Liver (tissue), 10 donors: ENCODE measurements at places on chromosomes 12 and 14. TPM values are rescaled to one million over a fixed set of nuclear protein-coding genes. Genes with fewer than 3 reads are reported as not detected.
A peak's percentile ranks its signal among the peaks of the same experiment; 100 is the strongest.

MUCL1 gene
- not detected for total RNA-seq

KLHL28 gene
- total RNA-seq, result 7.9 TPM

IL23A gene
- not detected for total RNA-seq

KERA gene
- total RNA-seq, result not detected

DNA sequence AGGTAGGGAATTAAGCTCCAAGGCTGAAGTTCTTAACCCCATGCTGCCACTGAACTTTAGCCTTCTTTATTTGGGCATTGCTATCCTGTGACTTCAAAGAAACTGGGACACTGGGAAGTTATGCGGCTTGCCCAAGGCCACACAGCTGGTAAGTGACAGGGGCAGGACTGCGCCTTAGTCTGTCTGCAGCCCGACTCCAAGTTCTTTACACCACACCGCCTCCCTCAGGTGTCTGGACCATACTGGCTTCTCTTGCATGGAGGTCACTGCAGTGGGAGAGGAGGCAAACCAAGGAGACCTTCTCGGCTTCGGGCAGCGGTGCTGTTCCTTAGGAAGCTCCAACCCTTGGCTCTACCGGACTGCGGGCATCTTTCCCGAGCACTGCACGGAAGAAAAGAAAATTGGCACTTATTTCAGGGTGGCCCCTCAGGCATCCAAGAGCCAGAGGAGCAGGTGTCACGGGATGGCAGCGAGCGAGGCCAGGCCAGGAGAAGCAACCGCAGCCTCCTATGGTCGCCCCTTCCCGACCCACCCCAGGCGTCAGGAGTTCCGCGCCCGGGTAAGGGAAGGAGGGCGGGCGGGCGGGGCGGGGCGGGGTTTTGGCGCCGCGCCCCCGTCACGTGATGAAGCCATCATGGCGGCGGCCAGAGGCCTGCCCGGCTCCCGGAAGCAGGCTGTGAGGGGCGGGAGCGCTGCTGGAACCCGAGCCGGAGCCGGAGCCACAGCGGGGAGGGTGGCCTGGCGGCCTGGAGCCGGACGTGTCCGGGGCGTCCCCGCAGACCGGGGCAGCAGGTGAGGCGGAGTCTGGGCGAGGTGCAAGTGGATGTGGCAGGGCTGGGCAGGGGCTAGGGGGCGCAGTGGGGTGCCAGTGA is 16.4 kb upstream of the ESPL1 start:
- DNase-seq, result peak; percentile 89

GRCh38 chr14:105774001-105774400 is 247.6 kb downstream of the TMEM121 start:
- no peak for DNase-seq

GRCh38 chr12:71461787-71462328 is 22.3 kb downstream of the LGR5 start:
- DNase-seq, result no peak

DNA sequence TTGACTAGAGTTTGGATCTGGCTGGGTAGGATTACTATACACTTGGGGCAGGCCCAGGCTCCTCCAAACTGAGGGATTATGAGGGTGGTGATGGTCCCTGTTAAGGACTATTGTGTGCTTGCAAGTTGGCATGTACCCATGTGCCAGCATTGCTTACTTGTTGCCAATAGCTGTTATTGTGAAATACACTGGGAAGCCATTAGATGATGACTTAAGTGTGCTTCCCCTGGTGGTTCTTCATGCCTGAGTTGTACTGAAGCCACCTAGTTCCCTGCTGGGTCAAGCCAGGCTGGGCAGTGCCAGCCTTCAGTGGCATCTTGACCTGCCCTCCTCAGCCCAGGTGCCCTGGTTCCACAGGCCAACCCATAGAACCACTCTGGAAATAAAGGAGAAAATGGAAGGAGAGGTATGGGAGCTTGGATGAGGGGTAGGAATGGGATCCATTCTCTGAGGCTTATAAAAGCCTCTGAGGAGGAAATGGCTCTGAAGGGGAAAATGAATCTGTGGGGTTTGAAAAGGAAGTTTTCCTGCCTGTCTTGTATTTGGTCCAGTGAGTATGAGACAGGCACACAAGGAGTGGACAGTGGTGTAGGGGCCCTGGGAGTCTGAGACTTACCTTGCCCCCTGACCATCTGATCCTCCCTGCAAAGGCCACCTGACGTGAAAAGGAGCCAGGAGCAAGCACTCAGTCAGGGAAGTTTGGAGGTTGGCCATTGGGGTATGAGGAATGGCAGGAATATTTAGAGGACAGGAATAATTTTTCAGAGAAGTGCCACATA is 724 bp downstream of the LTB4R start:
- no peak for DNase-seq

GRCh38 chr12:8681129-8681884 is 16.5 kb upstream of the RIMKLB start:
- DNase-seq, result no peak

DNA sequence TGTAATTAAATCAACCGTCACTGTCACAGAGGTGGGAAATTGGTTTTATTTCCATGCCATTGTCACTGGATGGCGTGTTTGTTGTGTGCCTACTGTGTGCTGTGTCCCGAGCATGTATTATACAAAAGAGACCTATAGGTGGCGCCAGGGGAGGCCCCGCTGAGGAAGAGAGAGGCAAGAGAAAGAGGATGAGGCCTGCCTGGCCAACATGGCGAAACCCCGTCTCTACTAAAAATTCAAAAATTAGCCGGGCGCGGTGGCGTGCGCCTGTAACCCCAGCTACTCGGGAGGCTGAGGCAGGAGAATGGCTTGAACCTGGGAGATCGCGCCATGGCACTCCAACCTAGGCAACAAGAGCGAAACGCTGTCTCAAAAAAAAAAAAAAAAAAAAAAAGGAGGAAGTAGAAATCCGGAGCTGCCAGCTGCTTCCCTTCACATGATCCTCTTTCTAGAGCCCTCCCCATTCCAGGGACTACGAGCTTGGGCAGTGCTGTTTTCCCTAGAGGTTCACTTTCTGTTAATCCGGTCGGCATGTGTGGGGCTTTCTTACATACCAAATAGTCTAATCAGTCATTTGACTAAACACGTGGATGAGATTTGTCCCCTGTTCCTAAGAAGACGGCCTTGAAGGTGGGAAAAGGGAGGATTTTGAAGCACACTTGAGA is 6.4 kb upstream of the CCDC175 start:
- DNase-seq, result no peak

GRCh38 chr14:81005540-81006228 is 50.3 kb downstream of the TSHR start:
- no peak for DNase-seq

- no peak for DNase-seq
Measured at GRCh38 chr12:66036317-66036716, 94.2 kb downstream of the LLPH start.

DNA sequence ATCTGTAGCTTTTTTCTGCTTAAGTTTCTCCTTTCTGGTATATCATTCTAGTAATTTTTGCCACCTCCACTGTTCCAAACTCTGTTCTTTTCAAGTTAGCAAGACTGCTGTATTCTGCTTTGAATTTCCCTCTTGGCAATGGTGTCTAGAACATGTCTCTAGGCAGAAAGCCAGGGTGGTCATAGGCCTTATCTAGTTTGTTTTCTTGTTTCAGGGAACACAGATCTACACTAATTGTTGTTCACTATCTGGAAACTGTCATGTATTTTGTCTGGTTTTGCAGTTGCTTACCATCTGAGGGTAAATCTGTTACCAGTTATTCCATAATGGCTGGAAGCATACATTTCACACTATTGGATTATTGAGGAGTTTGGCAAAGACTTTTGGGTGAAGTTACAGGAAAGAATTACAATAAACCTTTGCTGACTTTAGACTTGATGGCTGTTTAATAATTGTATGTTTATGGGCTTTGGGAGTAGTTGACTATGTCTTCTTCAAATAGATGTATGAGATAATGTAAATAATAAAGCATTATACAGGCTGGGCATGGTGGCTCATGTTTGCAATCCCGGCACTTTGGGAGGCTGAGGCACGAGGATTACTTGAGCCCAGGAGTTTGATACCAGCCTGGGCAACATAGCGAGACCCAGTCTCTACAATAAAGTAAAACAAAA is 41.4 kb downstream of the FUT8 start:
- DNase-seq, result no peak

DNA sequence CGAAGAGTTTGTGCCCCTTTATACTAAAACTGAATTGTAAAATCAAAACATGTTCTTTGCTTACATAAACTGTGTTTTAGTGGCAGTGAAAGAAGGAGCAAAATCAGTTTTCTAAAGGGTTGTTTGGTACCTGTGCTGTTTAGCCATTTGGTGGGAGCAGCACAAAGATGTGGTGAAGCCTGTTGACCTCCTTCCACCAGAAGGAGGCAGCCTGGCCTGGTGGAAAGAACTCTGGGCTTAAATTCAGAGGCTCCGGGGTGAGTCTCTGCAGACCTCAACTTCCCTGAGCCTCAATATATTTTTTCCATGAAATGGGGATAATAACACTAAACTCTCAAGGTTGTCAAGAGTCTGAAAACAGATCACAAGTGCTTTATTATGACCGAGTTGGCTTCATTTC is 502.5 kb downstream of the VRK1 start:
- DNase-seq, result no peak

DNA sequence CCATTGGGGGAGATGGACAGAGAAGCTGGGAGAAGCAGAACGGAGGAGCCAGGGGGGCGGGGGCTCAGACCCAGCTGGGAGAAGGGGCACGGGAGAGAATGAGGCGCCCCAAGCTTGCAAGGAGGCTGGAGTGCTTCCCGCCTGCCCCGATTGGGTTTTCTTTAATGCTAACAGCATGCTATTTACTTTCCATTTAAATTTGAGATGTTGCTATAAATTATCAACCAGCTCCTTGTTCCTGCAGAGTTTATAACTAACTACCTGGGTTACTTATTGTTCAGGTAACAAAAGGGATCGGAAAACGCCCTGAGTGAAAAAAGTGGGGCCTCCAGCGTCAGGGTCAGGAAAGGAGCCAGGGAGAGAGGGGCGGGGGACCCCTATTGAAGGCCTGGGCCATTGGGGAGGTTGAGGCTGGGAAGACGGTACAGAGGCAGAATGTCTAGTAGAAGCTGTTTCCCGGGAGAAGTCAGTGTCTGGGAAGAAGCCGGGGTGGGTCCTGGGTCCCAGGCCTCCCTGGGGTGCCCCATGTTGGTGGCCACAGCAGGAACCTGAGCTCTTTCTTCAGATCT is 2.5 kb downstream of the HNF1A start:
- DNase-seq, result no peak

DNA sequence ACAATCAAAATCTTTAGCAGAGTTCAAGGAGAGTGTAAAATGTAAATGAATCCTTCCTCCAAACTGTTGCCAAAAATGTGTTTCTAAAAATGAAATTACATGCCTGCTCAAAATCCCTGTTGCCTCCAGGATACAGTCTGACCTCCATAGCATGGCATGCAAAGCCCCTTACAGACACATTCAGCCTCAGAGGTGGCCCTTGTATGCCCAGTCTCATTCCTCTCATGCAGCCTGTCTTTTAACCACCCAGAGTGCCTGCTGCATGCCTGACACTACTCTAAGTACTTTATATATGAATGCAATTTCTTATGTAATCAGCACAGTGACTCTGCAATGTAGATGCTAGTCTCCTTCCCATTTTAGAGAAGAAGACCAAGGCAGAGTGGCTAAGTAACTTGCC is 24.4 kb upstream of the PTPRQ start:
- DNase-seq, result no peak

- no peak for DNase-seq
Measured at GRCh38 chr12:19507823-19508222, 68.5 kb downstream of the AEBP2 start.

DNA sequence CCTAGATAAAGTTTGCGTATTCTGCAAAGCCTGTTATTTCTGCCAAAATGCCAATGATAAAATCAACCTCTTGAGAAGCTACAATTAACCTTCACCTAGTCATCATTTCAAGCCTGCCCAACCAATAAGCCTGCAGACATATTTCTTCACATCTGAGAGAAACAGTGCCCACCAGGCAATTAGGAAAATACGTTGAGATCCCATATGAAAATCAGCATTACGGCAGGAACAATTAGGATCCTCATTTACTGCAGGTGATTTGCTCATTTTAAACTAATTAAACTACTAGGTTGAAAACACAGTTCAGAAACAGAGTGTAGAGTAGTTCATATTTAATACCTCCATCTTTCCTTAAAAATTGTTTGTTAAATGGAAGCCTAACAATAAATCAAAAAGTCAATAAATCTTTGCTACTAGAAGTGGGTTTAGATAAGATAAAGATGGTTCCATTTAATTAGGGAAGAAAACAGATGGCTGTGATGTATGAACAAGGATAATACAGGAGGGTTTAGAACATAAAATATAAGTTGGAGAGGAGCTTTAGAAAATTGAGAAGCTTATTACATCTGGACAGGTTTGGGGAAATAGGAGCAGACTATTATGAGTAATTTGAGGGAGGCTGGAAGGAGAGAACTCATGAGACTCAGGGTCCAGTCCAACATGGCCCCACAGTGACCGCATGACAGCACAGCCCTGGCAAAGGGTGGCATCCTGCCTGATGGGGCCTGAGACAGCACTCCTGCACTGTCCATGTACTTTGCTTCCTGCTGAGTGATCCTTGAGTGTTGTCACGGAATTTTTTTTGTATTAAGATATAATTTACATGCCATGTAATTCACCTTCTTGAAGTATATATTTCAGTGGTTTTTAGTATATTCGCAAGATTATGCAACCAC is 26.9 kb upstream of the PYGL start:
- no peak for DNase-seq

DNA sequence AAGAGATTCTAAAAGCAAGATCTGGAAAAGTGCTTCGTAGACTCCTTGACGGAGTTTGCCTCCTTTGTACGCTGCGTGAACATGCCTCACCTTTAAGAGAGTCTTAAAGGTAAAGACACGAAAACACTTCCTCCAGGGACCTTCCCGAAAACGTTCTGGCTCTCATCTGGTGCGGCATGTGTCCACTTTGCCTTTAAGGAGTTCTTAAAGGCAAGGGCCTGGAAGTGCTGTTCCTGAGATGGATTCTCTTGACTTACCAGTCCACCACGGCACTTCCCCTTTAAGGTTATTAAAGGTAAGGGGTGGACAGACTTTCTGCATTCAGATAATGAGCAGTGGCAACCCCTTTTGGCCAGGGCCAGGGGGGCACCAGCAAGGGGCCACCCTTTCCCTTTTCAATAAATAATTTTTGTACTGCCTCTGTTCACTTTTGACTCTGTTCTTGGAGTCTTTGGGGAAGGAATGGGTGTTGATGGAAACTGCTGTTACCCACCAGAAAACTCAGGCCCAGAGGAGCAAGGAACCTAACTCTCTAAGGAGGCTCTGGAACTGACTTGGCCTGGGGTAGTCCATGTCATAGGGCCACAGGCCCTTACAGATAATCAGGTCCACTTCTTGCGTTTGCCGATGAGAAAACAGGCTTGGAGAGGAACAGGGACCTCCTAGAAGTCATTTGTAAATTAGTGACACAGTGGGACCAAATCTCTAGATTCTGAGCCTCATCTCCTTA is 4.4 kb downstream of the REM2 start:
- no peak for DNase-seq
